T-cell (primary cell): ENCODE measurements at places on chromosomes 1 and 21.

DNA sequence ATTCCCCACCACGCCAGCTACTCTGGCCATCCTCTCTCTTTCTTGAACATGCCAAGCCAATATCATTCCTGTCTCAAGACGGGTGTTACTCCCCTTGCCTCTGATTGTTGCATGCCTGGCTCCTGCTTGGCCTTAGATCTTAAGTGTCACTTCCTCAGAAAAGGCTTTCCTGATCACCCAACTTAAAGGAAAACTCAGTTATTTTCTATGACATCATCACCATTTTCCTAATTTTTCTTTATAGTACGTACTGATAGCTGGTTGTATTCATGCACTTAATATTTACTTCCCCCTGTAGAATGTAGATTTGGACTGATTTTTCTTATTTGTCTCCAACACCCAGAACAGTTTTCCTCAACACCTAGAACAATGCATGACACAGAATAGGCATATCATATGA is 123.8 kb upstream of the TSPAN2 start:
- no peaks in the 10 kb centered on the region for H3K36me3 ChIP-seq
- no peaks in the 10 kb centered on the region for H3K4me1 ChIP-seq
- no peak overlapping the region for H3K4me3 ChIP-seq
- DNase-seq, result no peak
- H3K27me3 ChIP-seq, result no peaks in the 10 kb centered on the region
- H3K27ac ChIP-seq, result no peak overlapping the region

- H3K4me3 ChIP-seq, result no peak overlapping the region
- peaks cover 27% of the 10 kb centered on the region for H3K4me1 ChIP-seq
- peak overlapping the region; percentile 13 for H3K27ac ChIP-seq
- no peak for DNase-seq
- no peaks in the 10 kb centered on the region for H3K27me3 ChIP-seq
Observed at GRCh38 chr1:150162862-150163706, 13.4 kb downstream of the PLEKHO1 start.

DNA sequence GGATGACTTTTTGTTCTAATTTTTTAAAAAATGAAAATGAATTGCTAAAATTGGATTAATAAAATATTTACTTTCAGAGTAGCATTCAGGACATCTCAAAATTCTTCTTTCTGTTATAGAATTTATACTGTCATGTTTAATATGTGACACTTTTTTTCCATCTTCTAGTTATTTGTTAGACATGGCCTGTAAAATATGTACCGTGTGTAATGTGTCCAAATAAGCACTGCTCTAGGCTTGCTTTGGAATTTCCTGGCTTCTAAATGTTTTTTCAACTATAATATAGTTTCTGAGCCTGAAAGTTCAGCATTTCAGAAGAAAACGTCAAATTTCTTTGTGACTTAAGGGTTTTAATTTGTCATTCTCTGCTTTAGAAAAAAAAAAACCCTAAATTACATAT is 243.6 kb downstream of the DNM3 start:
- no peak overlapping the region for H3K27ac ChIP-seq
- H3K4me3 ChIP-seq, result no peak overlapping the region
- no peak for DNase-seq
- H3K36me3 ChIP-seq, result no peaks in the 10 kb centered on the region
- no peaks in the 10 kb centered on the region for H3K4me1 ChIP-seq
- H3K27me3 ChIP-seq, result peaks cover 4% of the 10 kb centered on the region

DNA sequence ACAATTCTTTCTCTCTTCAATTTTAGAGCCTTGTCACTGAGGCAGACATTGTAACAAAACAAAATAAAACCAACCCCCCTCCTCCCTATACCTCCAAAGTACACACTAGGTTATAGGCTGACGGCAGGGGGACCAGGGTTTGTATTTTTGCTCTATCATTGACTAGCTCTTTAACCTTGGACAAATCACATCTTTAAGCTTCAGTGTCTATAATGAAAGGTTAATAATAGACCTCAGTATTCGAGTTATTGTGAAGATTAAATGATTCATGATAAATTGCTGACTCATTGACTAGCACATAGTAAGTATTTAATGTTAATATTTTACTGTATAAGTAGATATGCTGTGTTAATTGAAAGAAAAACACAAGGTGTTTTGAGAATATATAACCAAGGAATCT is 1267.6 kb upstream of the ADGRL2 start:
- H3K4me3 ChIP-seq, result no peak overlapping the region
- no peaks in the 10 kb centered on the region for H3K36me3 ChIP-seq
- H3K27ac ChIP-seq, result no peak overlapping the region
- peaks cover 7% of the 10 kb centered on the region for H3K27me3 ChIP-seq

DNA sequence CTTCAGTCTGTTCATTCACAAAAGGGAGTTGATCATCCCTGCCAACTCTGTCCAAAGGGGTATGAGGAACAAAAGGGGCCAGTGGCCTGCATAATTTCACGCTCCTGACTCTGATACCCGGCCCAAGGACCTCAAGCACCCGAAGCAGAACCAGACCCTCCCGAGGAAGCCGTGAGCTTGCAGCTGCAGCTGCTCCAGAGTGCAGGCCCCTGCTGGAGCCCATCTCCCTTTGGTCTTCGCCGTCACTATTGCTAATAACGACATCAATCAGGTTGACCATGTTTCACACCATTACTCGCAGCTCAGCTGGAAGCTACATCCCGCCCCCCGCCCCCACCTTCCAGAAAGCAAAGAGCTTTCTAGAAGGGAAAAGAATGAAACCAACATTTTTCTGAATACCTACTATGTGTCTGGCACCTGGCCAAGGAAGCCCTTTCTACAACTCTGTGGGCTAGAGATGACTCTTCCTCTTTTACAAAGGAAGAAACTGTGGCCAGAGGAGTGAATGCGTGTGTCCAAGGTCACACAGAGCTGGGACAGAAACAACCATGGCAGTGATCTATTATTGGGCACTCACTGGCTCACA is 5.5 kb downstream of the NKAIN1 start:
- peaks cover 6% of the 10 kb centered on the region for H3K4me1 ChIP-seq
- DNase-seq, result no peak
